ENCODE measurements at places on chromosomes 7 and 10. TPM values are rescaled to one million over a fixed set of nuclear protein-coding genes. Genes with fewer than 3 reads are reported as not detected.

- no peak for DNase-seq
Observed at GRCh38 chr10:33155720-33156638, 178.5 kb downstream of the NRP1 start.

Gene UNCX
- total RNA-seq, result not detected

Gene TRIL
- not detected for total RNA-seq

Gene OPALIN
- total RNA-seq, result not detected
